Pulmonary artery endothelial cell (primary cell): ENCODE measurements at places on chromosomes 11 and 22. TPM values are rescaled to one million over a fixed set of nuclear protein-coding genes. Genes with fewer than 3 reads are reported as not detected.

- no peak for DNase-seq
Observed at GRCh38 chr11:91086028-91086427, 863.2 kb upstream of the CHORDC1 start.

DNA sequence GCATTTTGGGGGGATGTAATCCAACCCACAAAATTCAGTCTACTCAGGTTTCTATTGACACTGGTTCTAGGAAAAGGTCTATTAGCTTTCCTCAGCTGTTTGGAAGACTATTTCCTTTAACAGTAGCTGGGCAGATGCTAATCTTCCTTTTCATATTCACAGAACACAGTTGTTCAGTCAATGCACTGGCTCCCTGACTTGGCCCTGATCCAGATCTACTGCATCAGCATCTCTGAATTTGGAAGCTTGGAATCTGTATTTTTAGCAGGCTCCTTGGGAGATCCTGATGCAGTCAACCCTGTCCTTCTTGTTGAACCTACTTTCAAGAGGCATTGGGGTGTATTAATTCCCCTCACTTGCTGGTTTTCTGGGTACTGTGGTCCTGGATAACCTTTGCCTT is 6.3 kb downstream of the HTATIP2 start:
- DNase-seq = no peak

- DNase-seq = no peak
Observed at GRCh38 chr11:8268530-8269400, 5.1 kb upstream of the LMO1 start.

DNA sequence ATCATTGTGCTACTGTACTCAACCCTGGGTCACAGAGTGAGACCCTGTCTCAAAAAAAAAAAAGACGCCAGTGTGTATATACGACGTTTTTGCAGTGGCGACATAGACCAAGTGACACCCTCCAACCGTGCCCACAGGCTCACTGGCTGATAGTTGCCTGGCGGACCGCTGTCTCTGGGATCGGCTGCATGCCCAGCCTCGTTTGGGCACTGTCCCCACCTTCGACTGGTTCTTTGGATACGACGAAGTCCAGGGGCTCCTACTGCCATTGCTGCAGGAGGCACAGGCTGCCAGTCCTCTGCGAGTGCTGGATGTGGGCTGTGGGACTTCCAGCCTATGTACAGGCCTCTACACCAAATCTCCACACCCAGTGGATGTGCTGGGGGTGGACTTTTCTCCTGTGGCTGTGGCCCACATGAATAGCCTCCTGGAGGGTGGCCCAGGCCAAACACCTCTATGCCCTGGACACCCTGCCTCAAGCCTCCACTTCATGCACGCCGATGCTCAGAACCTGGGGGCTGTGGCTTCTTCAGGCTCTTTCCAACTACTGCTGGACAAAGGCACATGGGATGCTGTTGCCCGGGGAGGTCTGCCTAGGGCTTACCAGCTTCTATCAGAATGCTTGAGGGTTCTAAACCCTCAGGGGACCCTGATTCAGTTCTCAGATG is 1.3 kb downstream of the CSKMT start:
- DNase-seq = no peak

DNA sequence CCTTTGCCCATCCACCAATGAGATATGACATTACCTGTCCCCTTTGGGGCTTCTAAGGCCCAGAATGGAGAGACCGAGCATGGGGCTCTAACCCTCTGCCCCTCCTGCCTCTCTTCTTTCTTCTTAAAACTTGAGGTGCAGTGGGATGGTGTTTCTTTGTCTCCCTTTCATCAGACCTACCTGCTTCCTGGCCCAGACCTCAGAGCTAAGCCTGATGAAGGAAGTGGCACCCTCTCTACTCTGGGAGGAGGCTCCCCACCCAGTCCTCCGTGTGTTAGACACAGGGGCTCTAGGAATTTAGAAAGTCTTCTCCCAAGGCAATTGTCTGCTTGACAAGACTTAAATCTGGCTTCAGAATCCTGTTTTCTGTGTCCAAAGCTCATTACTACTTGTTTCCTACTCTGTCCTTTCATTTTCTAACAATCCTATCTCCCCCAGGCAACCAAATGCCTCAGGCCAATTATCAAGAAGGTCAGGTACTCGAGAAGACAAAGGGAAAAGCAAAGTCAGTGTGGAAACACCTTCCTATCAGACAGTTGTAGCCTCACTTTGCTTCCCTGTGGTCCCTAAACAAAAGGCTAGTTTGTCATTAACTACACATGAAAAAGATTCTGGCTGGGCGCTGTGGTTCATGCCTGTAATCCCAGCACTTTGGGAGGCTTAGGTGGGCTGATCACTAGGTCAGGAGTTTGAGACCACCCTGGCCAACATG is 20.3 kb upstream of the PARVA start:
- DNase-seq = no peak

DNA sequence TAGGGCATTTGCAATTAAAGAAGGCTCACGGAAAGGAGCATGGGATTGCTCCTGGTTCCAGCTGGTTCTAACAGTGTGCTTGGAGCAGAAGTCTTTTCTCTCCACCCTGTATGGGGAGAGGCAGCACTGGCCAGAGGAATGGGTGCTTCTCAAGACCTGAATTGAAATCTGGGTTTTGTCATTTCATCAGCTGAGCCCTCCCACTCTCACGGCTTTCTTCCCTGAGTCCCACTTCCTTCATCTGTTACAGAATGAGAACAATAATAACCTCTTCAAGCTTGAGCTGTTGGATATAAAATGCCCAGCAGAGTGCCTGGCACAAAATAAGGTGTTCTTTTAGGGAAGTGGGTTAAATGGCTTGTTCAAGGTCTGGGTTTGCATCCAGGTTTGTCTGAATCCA is 17.2 kb downstream of the CNTF start:
- DNase-seq = no peak

Gene OPCML
- total RNA-seq = not detected in 2 replicates

Gene MUC5AC
- total RNA-seq = not detected in 2 replicates

Gene NTM
- 2.1 and 2.6 TPM in 2 replicates for total RNA-seq

- DNase-seq = no peak
Observed at GRCh38 chr11:47162426-47162825, 14.3 kb downstream of the ARFGAP2 start.

GRCh38 chr22:42791721-42792452 is 65.2 kb downstream of the ARFGAP3 start:
- no peak for DNase-seq

Gene DMC1
- 2.2 and 3.1 TPM in 2 replicates for total RNA-seq

DNA sequence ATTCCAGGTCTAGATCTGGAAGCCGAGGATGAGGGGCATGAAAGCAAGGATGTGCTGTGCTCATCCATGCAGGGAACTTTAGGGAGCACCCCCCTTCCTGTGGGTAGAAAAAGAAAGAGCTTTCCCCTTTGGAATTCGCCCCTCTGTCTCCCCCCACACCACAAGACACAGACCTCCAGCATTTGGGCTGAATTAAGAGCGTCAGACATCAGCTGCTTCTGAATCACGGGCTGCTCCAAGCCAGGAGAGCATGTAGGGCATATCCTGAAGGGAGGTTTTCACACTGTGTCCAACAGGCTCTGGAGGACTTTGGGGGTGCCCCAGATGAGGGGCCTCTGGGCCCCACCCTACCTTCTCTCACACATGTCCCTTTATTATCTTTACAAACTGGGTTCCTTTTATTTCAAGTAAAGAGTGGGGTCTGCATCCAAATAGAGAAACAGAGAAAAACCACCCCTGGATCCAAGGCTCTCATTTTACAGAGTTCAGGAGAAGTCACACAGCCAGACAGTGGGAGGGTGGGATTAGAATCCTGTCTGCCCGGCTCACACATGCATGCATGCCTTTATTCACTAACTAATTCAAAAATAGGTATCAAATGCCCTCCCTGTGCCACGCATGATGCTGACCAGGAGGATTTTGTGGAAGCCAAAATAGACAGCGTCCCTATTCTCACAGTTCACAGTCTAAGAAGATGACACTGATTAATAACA is 52.8 kb downstream of the LRRC32 start:
- no peak for DNase-seq

- no peak for DNase-seq
Observed at GRCh38 chr11:96085319-96085930, 161.5 kb upstream of the MTMR2 start.

GRCh38 chr11:120039039-120039438 is 98.9 kb downstream of the TRIM29 start:
- DNase-seq = no peak

- DNase-seq = no peak
Observed at GRCh38 chr11:47329987-47330931, 22.2 kb downstream of the MYBPC3 start.

DNA sequence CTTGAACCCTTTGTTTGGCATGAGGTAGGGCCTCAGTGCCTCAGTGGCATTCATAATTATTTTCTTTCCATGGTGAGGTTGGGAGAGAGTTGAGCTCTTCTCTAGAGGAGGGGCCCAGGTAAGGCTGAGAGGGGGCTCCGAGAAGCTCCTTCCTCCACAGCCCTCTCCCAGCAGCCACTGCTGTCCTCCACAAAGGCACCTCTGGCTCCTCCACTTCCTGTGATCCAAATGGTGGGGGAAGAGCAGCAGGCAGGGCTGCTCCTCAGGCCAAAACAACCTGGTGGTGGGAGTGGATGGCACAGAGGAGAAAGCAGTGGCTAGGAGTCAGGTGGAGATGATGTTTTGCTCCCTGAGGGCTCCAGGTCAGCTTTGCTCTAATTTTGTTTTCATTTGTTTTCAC is 13.3 kb downstream of the ROBO4 start:
- no peak for DNase-seq

Gene SHISAL1
- under 0.01 TPM in 1 of 2 replicates, not detected in the other for total RNA-seq

Gene SRPRA
- 47.7 and 63.7 TPM in 2 replicates for total RNA-seq

DNA sequence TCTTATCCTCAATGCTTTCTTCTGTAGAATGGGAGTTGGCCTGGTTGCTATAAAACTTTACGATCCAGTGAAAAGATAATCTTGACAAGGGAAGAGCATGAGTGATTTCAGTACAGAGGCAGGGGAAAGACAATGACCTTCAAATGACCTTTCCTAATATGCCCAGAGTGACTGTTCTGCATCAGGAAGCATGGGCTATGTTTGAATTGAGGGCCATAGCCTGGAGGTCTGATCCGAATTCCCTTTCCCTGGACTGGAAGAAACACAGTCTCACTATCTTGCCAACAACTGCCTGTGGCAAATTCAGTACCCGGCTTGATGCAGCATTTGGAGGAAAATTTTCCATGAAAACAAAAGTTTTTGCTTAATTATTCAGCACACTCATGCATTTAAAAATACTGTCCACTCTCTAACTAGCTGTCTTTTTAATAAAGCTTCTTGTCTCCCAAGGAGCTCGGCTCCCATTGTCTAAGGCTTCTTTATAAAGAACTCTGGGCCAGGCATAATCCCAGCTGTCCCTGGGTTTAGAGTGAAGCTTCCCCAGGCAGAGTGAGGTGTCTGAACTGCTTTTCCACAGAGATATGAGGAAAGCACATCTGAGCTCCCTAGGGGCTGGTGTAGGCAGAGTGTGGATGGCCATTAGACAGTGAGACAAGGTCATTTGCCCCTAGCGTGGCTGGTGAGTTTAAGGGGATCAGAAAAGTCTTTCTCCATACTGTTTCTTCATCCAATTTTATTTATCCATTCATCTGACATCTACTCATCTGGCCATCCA is 132.7 kb upstream of the CADM1 start:
- DNase-seq = no peak

GRCh38 chr11:131530407-131530806 is 160.0 kb downstream of the NTM start:
- DNase-seq = no peak

- no peak for DNase-seq
Observed at GRCh38 chr22:29654420-29654819, 51.0 kb downstream of the NF2 start.

- DNase-seq = no peak
Observed at GRCh38 chr11:34344768-34345539, 12.9 kb downstream of the ABTB2 start.

Gene C1QTNF4
- total RNA-seq = 0.11 and 0.13 TPM in 2 replicates

- DNase-seq = no peak
Observed at GRCh38 chr22:19271856-19272535, 19.5 kb downstream of the CLTCL1 start.

DNA sequence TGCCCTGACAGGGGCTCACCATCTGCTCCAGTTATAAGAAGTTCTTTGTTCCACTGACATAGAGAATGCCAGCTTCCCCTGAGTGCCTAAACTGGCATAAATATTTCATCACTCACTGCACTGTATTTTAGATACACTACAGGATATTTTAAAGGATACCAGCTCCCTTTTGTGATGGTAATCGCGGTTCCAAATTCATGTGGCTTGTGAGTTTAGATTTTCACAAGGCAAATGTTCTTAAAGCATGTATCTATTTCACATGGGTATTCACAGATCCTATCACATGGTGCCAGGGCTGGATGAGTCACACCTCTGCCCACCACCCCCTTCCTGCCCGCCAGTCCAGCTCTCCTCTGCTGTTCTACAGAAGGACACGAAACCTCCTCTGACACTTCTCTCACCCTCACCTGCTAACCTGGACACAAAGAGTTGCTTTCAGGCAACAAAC is 105.5 kb downstream of the KCNC1 start:
- no peak for DNase-seq

DNA sequence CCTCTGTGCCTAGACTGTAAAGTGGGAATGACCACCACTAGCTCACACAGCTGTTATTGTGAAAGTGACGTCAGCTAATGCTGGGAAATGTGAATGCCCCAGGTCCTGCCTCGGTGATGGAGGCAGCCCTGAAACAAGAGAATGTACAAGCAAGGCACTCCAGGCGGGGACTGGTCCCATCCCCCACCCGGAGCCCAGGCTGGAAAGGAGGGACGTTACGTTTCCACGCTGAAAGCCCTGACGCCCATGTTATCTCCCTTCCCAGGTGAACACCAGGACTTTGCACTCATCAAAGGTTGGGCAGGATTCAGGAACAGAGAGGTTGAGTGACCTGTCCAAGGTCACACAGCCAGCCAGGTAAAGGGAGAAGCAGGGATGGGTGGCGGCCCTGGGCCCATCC is 784 bp downstream of the SULT4A1 start:
- DNase-seq = no peak

GRCh38 chr11:70068950-70069349 is 9.2 kb upstream of the ANO1 start:
- no peak for DNase-seq

DNA sequence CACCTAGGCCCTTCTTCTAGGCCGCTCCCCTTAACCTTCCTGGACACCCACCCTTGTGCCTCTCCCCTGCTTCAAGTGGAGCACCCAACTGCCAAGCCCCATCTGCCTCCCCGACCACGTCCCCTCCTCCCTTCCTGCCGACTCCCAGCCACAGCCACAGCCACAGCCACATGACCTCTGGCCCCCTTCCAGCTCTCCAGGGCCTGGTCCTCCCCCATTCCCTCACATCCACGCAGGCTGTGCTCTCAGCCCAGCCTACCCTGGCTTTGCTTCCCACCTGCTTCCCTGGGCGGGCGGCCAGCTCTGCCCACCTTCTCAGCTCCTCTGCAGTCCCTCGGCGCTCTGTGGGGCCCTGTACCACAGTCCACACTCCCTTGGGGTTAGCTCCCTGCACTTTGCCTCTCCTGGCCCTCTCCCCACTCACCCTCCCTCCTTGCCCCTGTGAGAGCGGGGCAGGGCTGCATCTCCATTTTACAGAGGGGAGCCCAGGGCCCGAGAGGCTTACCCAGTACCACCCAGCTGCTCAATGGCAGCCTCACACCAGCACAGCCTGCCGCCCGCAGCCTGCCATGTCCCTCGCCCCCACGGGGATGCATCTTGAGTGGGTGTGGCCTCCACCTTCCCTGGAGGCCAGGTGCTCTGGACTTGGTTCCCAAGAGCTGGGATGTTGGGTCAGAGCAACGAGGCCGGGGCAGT is 20.3 kb downstream of the PARVG start:
- no peak for DNase-seq
